ENCODE measurements at places on chromosomes 1 and 21. TPM values are rescaled to one million over a fixed set of nuclear protein-coding genes. Genes with fewer than 3 reads are reported as not detected.
A peak's percentile ranks its signal among the peaks of the same experiment; 100 is the strongest.

DNA sequence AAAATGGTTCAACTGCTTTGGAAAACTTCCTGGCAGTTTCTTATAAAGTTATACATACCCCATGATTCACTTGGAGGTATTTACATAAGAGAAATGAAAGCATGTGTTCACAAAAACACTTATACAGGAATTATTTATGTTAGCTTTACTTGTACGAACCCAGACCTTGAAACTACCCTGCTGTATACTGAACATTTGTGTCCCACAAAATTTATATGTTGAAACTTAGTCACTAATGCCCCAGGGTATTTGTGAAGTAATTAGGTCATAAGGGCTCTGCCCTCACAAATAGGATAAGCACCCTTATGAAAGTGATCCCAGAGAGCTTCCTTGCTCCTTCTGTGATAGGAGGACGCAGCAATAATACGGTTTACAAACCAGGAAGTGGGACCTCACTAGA lies 42.7 kb upstream of the B3GALT2 start:
- H3K27me3 ChIP-seq: no peaks in the 10 kb centered on the region
- H3K4me1 ChIP-seq: no peaks in the 10 kb centered on the region
- no peaks in the 10 kb centered on the region for H3K36me3 ChIP-seq
- no peak overlapping the region for H3K27ac ChIP-seq
- H3K4me3 ChIP-seq: no peak overlapping the region

DNA sequence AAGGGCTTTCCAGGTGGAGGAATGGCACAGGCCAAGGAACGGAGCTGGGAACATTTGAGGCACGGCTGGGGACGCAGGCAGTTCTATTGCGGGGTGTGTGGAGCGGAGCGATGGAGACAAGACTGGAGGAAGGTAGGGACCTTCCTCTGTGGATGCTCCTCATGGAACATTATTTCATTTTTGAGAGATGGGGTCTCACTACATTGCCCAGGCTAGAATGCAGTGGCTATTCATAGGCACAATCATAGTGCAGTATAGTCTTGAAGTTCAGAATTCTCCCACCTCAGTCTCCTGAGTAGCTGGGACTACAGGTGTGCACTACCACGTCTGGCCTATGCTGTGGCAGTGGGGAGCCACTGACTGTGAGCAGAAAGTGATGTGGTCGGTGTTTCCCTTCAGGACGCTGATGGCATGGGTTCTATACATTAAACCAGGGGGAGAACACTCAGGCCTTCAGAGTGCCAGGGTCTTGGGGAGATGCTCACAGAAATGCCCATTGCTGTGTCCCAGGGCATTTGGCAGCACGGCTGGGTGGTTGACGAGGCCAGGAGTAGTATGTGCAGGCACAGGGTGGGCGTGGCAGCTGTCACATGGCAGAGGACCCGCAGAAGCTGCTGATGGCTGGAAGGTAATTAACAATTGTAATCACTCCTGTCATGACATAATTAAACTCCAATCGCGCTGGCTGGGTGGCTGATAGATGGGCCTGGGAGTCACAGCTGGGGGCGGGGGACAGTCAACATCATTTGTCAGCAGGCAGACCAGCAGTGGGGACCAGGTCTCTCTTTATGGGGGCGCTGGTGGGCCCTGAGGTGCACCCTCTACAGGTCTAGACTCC lies 40.8 kb upstream of the ACOT11 start:
- H3K27me3 ChIP-seq: no peaks in the 10 kb centered on the region
- H3K4me3 ChIP-seq: no peak overlapping the region
- no peak overlapping the region for H3K27ac ChIP-seq
- DNase-seq: no peak

DNA sequence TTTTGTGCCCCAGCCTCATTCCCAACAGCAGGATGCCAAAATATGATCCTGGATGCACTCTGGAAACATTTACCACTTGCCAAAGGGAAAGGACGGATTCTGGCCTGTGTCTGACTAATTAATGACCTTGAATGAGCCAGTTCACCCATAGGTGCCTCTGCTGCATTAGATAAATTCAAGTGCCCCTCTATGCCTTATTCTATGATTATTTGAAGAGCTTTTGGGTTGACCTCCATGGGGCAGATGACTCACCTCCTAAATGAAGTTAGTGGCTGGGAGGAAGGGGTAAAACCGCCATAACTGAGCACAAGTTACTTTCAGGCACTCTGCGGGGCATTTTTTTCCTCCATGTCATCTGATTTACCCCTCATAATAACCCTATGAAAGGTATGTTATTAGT lies 98.1 kb downstream of the CLIC6 start:
- no peak overlapping the region for H3K27ac ChIP-seq
- no peaks in the 10 kb centered on the region for H3K4me1 ChIP-seq
- no peak overlapping the region for H3K4me3 ChIP-seq
- H3K36me3 ChIP-seq: no peaks in the 10 kb centered on the region
- DNase-seq: no peak

DNA sequence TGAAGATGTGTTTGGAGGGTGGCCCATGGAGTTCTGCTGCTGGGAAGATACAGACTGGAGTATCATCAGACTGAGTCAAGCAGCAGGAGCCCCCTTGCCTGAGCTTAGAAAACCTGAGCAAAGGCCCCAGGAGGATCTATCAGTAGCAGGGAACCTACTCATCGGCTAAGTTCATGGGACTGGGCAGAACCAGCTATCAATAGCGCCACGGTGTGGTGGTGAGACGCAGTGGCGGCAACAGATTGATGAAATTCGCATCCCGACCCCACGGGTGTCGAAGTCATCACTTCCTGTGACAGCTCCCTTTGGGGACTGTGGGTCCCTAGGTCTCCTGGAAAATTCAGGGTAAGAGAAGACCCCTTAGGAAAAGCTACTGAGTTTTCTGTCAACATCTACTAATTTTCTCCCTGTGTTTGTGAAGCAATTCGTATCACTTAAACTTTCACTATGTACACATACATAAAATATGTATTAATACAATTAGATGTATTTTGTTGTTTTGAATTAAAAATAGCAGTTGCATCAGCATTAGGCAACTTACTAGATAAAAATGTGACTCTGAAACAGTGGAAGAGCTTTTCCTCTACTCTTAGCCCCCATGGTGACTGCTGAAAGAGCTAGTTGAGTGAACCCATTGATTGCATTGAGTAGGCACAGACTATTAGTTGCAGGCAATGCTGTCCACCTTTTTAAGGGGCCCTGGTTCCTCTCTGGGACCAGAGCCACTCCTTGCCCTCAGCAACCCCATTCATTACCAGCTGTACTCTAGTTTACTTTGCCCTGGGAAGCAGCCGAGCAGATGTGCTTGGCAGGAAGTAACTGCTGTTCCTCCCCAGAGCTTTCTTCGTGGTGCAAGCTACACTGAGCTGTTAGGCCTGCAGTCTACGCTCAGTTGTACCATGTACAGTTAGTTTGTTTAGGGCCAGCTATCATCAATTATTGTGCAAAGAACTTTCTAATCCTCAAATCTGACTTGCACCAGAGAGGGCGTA lies 7.3 kb upstream of the CACNA1S start:
- H3K36me3 ChIP-seq: no peaks in the 10 kb centered on the region
- DNase-seq: peak; percentile 47
- peaks cover 55% of the 10 kb centered on the region for H3K27me3 ChIP-seq

Gene NR1I3
- total RNA-seq: not detected

Gene BMP8B
- not detected for total RNA-seq

Data from endothelial cell of umbilical vein (primary cell).